ENCODE measurements at places on chromosomes 5 and 9.

DNA sequence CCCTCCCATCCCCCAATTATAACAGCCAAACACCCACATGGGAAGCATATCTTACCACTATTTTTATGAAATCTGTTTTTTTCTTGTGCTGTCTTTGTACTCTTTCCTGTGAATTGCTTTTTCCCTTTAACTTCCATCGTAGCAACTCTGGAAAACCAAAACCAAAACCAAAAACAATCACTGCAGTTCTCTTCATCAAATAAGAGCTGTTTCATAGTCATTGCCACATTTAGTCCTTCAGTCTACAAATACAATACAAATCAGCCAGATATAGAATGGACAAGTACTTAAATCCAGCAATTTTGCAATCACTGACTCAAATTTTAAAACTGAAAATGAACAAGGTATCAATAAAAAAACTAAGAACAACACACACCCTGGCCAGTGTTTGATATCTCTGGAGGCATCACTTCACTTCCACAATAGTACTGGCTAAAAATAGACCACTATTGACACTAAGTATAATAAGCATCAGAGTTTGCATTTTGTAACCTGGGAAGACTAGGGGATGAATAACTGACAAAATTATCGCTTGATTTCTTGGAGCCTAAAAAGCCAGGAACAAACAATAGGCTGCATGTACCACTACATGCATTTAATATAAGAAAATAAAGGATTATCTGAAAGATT is 5.4 kb downstream of the PUM3 start:
- DNase-seq = no peak

DNA sequence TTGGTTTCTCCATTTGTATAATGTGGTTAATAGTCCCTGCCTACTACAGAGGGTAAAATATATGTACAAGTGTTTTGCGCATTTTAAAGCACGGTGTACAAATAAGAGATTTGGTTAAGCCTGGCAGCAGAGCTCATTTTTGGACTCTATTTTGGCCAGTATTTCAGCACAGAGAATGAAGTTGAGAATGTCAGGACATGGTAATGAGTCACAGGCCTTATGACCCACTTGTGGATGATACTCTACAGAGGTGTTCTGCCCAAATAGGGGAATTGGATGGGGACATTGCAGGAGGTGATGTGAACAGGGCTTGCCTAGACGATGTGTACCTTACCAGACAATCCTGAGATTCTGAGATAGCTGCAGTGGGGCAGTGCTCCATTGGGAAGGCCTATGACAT is 50.6 kb downstream of the MELK start:
- DNase-seq = no peak

GRCh38 chr5:39024005-39024404 is 50.2 kb downstream of the RICTOR start:
- no peak for DNase-seq

GRCh38 chr9:131942146-131942720 is 137.4 kb downstream of the MED27 start:
- DNase-seq = no peak

- DNase-seq = no peak
Observed at GRCh38 chr9:130311408-130312140, 46.0 kb downstream of the HMCN2 start.

DNA sequence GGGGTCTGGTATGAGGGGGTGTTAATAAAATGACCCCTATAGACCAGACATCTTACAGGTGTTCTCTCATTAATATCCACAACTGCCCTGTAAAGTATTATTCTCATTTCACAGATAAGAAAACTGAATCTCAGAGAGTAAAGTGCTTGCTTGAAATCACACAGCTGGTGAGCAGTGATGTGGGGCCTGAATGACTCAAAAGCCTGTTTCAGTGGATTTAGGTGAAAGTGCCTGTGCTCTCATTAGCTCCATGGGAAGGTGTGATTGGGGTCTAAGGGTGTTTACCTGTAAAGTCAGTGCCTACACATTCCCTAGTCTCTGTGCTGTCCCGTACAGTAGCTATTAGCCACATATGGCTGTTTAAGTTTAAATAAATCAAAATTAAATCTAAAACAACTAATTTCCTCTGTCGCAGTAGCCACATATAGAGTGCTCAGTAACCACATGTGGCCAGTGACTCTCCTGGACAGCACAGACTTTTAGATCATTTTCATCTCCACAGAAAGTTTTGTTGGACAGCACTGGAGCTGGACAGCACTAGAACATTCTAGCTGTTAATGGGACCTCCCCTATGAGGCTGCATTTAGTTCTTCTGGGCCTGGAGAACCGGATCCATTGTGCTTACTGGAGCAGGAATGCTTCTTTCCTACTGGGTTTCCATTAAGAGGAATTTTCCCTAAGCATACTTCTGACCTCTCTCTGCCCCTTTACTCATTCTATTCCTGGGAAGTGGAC is 52.5 kb upstream of the SEMA6A start:
- DNase-seq = no peak

DNA sequence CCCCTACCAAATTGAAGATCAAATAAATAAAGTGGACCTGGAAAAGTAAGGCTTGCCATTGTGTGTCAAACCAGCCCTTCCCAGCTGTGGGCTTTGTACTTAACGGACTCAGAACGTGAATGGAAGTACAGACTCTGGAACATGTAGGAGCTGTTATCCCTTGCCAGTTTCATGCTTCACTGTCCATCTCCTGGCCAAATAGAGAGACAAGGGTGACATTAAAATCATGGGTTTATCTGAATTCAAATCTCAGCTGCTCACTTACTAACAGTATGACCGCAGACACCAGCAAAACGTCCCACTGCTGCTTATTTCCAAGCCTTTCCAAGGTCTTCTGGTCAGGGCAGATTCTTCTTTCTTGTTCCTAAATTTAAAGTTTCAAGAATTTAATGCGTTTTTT is 52.2 kb downstream of the EXOSC2 start:
- no peak for DNase-seq

- DNase-seq = no peak
Observed at GRCh38 chr9:68780720-68781119, 75.7 kb downstream of the PIP5K1B start.

DNA sequence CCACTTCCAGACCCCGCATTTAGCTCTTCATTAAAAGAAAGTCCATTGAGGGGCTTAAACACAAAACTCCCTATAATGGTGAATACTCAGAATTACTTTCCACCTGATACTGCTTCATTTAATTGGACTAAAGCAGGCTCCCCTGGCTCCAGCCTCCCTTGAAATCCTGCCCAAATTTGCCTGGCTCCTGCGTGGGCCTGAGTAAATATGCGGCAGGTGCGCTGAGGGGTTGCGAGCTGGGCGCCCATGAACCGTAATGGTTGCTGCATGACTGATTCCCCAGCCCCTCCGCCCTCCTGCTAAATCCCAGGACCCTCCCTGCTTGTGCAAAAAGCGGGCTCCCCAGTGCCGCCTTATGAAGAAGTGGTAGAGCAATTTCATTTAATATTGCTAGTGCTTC is 639.7 kb downstream of the BNC2 start:
- DNase-seq = no peak

DNA sequence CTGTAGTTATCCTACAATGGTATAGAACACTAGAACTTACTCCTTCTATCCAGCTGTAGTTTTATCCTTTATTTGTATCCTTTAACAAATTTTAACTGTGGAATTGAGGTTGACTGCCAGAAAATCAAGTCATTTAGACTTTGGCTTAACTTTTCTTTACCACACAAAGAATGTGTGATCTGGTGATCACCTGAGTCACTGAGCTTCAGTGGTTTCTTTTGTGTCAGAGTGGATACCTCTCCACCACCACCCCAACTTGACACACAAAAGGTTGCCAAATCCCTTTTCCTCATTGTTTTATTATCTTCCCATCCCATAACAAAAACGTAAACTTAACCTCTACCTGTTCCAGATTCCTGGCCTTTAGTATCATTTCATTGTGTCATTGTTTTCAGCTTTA is 5.5 kb downstream of the OTULIN start:
- no peak for DNase-seq

DNA sequence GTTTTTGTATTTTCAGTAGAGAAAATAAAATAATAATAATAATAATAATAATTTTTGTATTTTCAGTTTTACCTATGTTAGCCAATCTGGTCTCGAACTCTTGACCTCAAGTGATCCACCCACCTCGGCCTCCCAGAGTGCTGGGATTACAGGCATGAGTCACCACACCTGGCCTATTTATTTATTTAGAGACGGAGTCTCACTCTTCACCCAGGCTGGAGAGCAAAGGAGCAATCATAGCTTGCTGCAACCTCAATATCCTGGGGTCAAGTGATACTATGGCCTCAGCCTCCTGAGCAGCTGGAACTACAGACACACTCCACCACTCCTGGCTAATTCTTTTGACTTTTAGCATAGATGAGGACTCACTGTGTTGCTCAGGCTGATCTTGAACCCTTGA is 167.5 kb downstream of the TLE1 start:
- no peak for DNase-seq

DNA sequence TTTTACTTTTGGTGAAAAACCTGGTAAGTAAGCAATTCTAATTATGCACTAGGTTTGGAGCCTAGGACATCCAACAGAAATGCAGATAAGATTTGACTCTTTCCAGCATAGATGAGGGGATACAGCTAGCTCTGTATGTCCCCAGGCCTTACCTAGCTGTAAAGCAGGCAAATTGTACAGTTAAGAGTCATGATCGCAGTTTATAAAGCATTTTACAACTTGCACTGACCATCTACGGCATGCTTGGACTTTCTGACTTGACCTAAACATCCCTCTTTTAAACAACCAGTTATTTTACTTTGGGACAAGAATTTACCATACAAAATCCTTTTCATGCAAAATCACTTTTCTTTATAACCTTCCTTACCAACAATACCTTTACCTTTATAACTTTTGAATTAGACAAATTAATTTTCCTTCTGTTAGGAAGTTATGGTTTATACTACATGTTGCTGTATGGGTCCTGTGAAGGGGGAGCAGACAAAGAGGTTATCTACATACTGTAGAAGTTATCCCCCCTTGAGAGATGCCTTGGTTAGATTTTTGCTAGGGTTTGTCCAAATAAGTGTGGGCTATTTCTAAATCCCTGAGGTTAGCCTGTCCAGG is 36.8 kb downstream of the FGD3 start:
- no peak for DNase-seq

DNA sequence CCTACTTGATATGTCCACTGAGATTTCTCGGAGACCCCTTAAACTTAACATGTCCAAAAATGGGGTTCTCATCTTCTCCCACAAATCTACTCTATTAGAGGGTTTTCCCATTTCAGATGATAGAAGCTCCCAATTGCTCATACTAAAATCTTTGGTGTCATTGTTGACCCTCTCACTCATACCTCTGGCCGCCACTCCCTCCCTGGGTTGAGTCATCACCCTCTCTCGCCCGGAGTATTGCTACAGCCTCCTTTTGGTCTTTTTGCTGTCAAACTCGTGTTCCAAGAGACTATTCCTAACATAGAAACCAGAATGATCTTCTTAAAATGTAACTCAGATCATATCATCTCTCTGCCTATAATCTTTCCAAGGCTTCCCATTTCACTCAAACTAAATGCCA is 91.0 kb upstream of the GNAQ start:
- DNase-seq = no peak

DNA sequence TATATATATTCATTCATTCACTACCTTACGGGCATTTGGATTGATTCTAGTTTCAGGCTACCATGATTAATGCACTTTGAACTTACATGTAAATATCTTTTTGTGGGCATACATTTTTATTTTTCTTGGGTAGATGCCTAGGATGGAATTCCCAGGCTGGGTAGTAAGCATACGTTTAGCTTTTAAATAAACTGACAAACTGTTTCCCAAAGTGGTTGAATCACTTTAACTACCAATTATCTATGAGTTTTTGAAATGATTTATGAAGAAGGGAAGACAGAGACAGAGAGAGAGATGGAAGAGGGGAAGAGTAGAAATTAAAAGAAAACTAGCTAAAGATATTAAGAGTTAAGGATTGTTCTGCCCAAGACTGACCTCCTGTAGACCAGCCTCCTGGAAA is 612.6 kb downstream of the PSAT1 start:
- DNase-seq = no peak

DNA sequence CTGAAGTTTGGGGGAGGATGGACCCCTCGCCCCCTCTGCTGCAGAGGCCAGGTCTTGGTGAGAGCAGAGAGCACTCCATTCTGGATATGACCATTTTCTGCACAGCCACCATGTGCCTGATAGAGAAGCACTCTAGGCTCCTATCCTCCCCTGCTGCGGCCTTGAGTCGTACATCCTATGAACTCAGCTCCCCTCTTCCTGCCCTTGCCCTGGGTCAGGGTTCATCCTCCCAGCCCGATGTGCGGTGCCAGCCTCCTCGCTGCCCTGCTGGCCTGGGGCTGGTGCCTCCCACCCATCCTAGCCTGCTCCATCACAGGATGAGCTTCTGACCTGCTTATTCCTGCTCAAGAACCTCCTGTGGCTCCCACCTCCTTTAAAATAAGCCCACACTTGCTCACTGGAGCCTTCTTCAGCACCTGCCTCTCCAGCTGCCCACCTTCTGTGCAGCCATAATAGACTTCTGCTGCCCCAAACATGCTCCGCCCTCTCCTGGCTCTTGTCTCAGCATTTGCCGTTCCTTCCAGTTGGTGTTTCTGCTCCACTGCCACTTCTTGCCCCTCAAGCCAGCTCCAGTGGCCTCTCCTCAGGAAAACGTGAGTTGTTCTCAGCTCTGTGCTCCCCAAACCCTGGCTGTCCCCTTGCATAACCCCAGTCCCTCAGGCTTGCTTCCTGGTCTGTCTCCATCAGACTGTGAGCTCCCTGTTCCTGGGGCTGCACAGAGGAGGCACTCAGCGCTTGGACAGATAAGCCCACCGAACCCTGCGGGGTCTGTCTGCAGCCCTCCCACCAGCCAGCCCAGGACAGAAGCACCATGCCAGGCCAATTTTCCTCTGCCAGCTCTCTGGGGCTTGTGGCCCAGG is 22.3 kb upstream of the TTLL11 start:
- no peak for DNase-seq

GRCh38 chr5:179301376-179301775 is 43.9 kb downstream of the ADAMTS2 start:
- DNase-seq = no peak

- no peak for DNase-seq
Observed at GRCh38 chr5:142491270-142491669, 166.4 kb upstream of the SPRY4 start.

- DNase-seq = no peak
Observed at GRCh38 chr9:135840107-135840506, 67.2 kb downstream of the CAMSAP1 start.

- DNase-seq = no peak
Observed at GRCh38 chr9:88781628-88782391, 209.5 kb upstream of the S1PR3 start.

DNA sequence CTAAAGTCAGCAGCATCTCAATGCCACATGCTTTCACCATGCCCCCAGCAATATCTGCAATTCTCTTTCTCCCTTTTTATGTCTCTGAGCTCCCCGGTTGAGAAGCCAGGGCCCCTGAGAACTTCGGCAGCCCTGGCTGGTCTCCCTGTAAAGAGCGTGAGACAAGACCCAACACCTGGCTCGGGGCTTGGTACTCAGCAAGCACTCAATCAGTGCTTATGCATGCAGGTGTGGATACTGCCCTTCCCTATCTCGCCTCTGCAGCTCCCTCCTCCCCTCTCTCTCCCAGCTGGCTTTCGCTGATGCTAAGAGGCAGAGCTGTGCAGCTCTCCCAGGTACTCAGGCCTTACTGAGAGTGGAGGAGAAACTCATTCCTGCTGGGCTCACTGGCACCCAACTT is 41.7 kb upstream of the AKNA start:
- DNase-seq = no peak

GRCh38 chr5:150660108-150660831 is 781 bp upstream of the MYOZ3 start:
- DNase-seq = no peak

- DNase-seq = no peak
Observed at GRCh38 chr9:16039218-16039987, 486.6 kb downstream of the CCDC171 start.

- no peak for DNase-seq
Observed at GRCh38 chr9:136341042-136341655, 13.8 kb downstream of the GPSM1 start.

GRCh38 chr9:131823701-131824146 is 83.8 kb upstream of the RAPGEF1 start:
- DNase-seq = no peak
